ENCODE measurements at places on chromosomes 6 and 20.

DNA sequence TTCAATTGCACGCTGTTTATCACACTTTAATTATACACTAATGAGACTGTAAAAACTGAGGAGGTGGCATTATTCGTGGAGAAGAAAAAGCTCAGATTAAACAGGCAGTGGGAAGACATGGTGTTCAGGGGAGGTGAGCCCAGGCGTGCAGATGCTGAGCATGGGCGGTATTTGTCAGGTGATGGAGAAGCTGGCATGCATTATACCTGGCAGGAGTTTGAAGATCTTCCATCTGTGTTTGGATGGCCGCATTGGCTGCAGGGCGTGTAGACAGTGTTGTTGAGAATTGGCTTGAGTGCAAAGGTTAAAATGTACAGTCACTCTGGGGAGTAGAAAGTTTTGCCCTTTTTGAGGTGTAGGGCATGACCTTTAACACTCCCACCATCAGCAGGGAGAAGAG lies 213.8 kb downstream of the ERMARD start:
- DNase-seq = no peak

- no peak for DNase-seq
Observed at GRCh38 chr6:169379495-169380070, 125.9 kb upstream of the THBS2 start.

GRCh38 chr6:160253292-160253691 lies 5.3 kb downstream of the SLC22A2 start:
- no peak for DNase-seq

GRCh38 chr6:12051861-12052368 lies 39.8 kb downstream of the HIVEP1 start:
- no peak for DNase-seq

- no peak for DNase-seq
Observed at GRCh38 chr6:39260953-39261352, 31.7 kb upstream of the KCNK5 start.

DNA sequence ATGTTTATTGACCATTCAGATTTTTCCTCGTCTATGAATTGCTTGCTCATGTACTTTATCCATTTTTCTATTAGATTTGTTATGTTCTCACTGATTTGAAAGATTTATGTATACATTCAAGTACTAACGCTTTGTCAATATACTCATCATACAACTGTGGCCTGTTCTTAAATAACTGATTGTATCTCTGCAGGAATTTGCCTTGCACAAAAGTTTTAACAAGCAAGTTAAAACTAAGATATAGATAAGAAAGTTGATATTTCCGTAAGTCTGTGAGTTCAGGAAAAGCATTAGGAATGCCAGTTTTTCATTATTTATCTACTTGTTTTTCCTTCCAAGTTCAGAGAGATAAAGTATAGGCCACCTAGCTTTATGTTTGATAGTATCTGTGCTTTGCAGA lies 95.2 kb downstream of the PDE7B start:
- no peak for DNase-seq

- DNase-seq = no peak
Observed at GRCh38 chr20:10521068-10521831, 86.1 kb downstream of the SLX4IP start.
